ENCODE measurements at places on chromosomes 1 and 21.
A peak's percentile ranks its signal among the peaks of the same experiment; 100 is the strongest.

DNA sequence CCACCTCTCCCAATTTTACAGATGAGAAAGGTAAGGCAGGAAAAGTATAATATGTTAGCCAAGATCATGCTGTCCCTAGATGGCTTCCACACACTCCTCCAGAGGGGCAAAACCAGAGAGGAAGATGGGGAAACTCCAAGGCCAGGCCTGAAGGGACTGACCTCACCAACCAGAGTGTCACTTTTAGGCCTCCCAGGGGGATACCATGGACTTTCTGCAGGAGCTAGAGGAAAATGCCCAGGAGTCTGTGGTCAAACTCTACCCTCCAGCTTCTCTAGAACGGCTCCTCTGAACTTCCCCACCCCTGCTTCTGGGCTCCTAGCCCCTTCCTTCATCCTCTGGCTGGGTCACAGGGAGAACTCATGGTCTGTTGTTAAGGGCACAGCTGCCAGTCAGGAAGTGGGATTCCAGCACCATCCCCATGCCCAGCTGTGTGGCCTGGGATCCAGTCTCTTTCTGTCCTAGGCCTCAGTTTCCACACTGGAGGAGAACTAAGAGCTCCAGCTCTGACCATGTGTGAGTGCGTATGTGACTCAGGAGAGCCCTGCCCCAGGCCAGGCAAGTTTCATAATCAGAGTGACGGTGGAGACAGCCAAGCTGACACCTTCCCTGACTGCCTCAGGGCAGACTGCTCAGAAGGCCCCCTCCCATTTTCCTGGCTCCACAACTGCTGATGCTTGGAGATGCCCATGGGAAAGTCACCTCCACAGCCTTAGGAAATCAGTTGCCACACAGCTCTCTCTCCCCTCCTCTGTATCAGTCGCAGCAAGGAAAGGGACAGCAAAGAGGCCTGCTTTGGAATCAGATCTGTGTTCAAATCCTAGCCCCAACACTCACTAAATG is 1.9 kb downstream of the IGSF8 start:
- no peak for DNase-seq

GRCh38 chr1:24321697-24322469 is 2.7 kb downstream of the GRHL3 start:
- DNase-seq: peak; percentile 59

DNA sequence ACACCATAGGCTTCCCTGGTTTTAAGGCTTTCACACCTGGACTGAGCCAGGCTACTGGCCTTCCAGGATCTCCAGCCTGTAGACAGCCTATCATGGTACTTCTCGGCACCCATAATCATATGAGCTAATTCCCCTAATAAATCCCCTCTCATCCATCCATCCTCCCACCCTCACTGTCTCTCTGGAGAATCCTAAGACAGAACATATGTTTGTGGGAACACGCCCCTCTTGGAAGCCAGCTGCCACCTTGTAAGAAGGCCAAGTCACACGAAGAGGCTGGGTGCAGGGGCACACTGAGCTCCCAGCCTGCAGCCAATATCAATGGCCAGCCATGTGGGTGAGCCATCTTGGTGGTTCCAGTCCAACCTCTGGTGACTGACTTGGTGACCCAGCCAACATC is 7.4 kb downstream of the CLCC1 start:
- DNase-seq: no peak

DNA sequence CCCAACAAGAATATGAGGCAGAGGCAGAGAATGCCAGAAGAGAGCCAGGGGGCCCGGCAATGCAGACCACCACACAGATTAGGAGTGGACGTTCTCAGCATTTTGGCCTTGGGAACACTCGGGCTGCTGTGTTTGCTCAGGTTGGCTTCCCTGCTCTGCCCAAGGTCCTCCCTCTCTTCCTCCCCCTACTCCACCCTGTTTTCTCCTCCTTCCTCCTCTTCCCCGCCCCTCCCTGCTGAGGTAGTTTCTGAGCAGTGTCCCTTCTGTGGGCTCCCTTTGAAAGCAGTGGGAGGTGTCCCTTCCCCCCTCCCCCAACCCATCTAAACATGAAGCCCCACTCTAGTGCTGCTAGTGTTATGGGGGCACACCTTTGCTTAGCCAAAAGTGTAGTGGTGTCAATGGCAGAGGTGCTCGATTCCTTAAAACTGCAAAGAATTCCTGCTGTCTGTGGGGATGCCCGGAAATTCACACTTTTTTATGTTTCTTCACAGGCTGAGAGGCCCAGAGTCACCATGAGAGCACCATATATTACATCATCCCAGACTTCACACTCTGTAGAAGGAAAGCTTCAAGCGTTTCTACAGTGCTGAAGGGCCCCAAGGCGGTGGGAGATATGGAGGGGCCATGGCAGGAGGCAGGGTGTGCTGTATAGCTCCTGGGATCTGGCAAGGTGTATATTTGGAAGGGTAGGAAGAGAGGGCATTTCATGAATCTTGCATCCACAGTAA is at the start of gene HHIPL2:
Gene HHIPL2, minus strand, starts transcription at position 161 of the 728 bp plus-strand sequence. Its CDS starts 60 bp downstream, at position 101.
- no peak for DNase-seq

- no peak for DNase-seq
Measured at GRCh38 chr1:68339505-68339904, 107.2 kb upstream of the WLS start.

DNA sequence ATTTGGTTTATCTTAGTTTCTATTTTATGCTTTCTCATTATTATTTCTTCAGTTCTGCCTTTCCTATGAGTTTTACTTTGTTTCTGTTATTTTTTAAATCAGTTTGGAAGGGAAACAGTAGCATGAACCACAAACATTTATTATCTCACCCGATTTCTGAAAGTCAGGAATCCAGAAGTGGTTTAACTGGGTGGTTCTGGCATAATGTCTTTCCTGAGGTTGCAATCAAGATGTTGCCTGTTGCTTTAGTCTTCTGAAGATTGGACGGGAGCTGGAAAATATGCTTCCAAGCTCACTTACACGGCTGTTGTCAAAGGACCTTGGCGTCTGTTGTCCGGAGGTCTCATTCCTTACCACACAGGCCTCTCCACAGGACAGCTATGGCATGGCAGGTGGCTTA is 50.4 kb downstream of the SNRPE start:
- no peak for DNase-seq

GRCh38 chr1:30036229-30036547 is 687.2 kb downstream of the MATN1 start:
- DNase-seq: no peak

GRCh38 chr1:36739703-36740289 is 257.1 kb upstream of the CSF3R start:
- DNase-seq: no peak

- no peak for DNase-seq
Measured at GRCh38 chr1:103341377-103341880, 184.1 kb upstream of the RNPC3 start.

- DNase-seq: peak; percentile 65
Measured at GRCh38 chr1:201559679-201560162, 20.8 kb downstream of the NAV1 start.

GRCh38 chr1:58104960-58105359 is 441.6 kb downstream of the OMA1 start:
- no peak for DNase-seq

DNA sequence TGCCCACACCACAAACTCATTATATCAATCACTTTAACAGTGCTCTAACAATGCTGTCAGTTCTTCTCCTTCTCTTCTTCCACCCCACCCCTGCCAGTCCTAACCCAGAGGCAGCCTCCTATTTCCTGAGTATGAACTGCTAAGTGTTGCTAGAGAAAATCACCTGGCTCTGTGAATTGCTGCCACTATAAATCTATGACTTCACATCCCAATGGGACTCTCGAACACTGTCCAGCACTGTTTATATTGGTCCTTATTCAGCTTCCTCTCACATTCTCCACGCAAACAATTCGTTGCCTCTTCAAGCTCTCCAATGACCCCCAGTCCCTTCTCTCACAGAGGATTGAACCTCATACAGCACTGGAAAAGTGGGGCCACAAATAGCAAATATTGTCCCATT is 27.0 kb upstream of the USH2A start:
- DNase-seq: no peak

- no peak for DNase-seq
Measured at GRCh38 chr1:57061369-57061768, 95.6 kb upstream of the C8B start.

- DNase-seq: no peak
Measured at GRCh38 chr21:29704719-29705118, 235.1 kb downstream of the GRIK1 start.

DNA sequence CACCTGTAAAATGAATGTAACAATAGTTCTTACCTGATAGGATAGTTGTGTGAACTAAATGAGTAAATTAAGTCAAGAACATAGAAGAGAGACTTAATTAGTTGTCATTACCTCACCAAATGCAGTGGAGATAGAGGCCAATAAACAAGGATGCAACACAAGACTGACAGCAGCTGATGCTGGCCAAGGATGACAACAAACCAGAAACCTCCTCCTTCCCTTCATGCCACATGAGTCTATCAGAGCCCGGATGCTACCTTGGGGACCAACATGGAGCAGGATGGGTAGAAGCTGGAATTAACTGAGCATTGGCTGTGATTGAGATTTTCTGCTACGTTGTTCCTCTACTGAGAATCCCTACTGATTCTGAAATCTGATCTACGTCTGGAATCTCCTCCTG is 30.3 kb upstream of the USP1 start:
- DNase-seq: no peak

DNA sequence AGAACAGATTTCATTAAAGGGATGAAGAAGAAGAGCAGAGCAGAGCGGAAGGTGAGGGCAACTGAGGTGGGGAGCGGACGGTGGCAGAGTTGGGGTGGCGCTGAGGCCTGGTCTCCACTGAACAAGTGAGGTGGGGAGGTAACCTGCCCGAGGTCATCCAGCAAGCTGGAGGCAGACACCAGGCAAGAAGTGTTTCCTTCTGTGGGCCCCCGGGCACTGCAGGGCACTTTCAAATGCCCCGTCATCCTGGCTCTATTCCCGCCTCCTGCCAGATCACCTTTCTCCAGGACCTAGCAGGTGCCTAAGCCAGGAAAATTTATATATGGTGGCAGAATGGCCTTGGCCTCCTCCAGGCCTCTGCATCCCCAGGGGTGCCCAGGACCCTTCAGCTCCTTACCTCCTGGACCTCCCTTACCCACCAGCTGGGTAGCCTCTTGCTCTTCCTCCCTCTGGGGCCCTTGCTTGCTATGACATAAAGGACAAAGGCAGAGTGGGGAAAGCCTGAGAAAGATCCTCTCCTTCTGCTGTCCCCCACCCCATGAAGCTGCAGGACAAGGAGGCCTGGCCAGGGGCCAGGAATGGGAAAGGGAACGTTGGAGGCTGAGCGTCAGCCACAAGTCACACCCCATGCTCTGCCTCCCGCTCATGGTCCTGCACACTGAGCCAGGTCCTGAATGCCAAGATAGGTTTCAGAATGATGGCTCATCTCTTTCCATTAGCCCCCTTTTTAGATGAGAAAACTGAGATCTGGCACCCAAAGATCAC is 29.0 kb downstream of the VWA5B1 start:
- no peak for DNase-seq

DNA sequence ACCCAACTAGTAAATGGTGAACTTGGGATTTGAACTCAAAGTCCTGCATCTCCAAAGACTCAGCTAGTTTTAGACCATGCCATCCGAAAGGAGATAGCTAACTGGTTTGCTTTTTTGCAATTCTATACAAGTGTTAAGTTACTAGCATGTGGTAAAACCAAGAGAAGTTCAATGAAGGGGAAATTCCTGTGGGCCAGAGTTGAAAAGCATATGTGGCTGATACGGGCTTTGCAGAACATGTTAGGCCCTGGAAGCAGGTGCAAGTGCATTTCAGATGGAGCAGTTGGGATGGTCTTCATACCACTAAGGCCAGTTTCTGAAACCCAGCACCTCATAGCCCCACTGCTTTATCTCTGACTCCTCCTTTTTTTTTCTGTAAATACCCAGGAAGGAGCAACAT is 620.9 kb downstream of the PLPP3 start:
- no peak for DNase-seq

DNA sequence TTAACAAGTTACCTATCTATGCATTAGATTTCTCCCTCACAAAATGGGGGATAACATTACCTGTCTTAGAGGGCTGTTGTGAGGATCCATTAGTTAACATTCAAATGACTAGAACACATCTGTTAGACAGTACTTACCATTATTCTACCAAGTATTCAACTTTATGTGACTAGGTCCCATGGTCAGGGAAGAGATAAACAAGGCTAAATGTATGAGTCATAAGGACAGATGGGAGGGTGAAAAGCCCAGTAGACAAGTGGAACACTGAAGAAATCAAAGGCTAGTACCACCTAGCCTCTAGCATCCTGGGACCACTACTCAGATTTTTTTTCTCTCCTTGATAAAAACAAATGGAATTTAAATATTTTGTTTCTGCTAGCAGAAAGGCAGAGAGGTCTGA is 9.0 kb upstream of the VHLL start:
- no peak for DNase-seq

Data from activated CD8-positive, alpha-beta memory T cell treated with anti-CD3 and anti-CD28 coated beads, Interleukin-2, amount 50 U/mL, for 4 hours (primary cell).